Astrocyte of the hippocampus (primary cell): ENCODE measurements at places on chromosomes 1 and 21.

- no peak for DNase-seq
These were observed 127.4 kb downstream of the HMCN1 start for GRCh38 chr1:185861630-185862029.

DNA sequence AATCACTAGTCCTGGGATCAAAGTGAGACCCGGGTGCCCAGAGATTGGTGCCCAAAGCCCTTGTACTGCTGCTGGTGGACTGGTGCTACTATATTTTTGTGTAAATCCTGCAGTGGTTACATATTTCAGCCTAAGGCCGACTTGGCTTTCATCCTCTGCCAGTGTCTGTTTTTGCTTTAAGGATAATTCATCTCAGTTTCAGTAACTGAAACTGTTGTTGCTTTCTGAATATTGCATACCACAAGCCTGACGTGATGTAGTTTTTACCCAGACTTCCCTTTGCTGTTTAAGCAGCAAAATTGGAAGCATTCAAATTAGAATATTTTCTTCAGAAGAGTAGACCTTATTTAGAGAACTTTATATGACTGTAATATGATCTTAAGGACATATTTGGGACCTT lies 341.8 kb downstream of the RYR2 start:
- no peak for DNase-seq

DNA sequence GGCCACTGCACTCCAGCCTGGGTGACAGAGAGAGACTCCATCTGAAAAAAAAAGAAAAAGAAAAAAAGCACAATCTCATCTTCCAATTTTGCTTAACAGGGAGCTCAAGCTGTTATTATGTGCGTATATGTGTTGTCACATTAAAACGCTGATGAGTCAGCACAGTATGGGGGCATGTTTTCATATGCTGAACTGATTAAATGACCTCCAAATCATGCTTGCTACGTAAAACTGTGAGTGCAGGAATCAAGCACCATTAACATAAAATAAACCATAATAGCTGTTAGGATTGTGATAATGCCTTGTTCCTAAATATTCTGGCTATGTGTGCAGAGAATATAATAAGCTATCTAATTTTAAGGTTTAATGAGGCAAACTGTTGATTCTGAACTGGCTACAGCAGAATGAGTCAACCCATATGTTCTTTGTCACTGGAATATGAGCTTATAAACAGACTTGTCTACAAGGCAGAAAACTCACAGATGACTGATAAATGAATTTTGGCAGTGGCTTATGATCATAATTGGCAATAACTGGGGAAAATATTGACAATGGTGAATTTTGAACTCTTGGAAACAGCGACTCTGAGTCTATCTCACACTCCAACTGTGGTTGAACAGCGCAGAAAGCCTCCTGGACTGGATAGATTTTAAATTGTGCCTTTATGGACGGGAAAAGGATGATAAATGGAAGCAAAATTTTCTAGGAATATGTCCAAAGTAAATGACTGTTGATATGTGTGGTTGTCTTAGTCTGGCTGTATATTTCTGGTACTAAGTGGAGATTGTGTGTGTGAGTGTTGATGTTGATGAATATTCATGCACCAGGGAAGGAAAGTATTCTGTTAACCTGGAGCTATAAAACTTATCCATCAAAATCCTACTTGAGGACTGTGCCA lies 75.5 kb downstream of the VCAM1 start:
- peak; percentile 21 for DNase-seq

DNA sequence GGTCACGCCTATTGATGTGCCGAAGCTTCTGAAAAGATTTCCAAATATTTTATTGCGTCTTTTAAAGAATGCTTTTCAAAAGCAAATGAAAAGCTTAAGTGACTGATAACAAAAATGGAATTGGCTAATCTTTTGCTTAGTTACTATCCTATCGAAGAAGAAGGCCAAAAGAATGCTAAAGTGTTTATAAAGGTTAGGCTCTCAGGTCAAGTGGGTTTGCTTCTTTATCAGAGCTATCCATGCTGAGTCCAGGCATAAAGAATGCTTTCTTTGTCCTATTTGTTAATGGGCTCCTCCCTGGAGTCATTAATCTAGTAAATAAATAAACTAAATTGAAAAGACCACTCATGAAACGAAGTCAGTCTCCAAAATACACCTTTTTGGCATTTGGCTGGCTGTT lies 133.4 kb upstream of the LYPLAL1 start:
- no peak for DNase-seq

DNA sequence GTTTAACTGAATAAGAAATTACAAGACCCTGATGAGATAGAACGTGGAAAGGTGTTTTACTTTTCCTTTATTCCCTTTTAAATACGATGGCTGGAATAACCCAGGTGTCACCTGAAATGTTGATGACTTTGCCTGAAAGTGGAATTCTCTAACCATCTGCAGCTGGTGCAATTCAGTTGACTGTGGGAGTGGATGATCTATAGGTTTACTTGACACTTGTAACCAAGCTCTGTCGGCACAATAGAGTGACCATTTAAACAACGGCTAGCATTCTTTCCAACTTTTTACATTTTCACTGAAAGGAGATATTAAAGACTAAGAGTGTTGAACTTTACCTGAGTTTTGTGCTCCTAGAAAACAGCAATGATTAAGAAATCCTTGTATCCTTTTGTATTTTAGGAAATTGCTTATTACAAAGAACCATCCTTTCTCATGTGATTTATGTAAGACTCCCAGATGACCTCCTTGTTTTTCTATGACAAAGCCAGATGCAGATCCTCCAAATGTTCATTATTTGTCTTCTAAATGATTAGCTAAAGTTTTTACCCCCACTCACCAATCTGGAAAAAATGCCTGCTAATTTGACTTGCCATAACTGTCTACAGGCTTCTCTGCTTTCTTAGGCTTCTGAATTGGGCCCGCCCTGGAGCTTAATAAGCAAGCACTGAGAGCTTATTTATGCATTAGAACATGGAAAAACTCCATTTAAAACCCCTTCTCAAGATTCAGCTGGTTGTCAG lies 129.5 kb upstream of the LRRC7 start:
- DNase-seq = no peak

DNA sequence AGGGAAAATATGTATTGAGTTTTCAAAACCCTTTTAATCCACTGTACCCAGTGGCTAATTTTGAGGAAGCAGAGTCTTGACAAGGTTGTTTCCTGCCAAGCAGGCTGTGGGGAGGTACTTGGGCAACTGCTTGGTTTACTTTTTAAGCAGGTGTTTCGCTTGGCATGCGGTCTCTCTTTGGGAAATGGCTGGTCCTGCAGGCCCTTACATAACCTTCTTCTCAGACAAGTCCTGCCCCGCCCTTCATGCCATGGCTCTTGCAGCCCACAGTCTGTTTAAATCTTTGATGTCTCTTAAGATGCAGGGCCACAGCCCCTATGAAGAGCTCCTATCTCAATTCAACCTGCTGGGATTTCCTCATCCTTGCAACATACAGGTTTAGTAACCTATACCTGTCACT lies 36.0 kb upstream of the ABCD3 start:
- DNase-seq = no peak

DNA sequence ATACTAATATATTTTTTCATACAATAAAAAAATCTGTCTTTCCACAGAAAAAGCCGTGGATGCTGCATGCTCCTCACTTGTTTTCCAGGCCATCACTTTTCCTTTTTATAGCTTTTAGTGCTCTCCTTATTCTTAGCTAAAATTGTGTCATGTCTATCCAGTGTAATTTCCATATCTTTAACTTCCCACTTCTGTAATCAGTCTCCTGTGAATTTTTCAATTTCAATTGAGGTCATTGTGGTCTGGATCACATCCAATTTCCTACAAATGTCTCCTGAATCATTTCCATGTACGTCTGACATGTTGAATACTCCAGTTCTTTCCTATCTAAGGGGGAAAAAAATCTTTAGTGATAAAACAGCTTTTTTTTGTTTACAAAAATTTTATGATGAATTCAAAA lies 838.2 kb upstream of the B3GALT2 start:
- DNase-seq = peak; percentile 93

DNA sequence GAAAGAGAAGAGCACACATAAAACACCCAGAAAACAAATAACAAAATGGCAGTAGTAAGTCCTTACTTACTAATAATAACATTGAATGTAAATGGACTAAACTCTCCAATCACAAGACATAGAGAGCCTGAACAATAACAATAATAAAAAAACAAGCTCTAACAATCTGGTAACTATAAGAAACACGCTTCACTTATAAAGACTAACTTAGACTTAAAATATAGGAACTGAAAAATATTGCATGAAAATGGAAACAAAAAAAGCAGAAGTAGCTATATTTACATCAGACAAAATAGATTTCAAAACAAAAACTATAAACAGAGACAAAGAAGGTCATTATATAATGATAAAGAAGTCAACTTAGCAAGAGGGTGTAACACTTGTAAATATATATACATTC lies 83.1 kb upstream of the LYPLAL1 start:
- DNase-seq = no peak

GRCh38 chr1:203084588-203085527 lies 954 bp downstream of the MYOG start:
- DNase-seq = no peak

GRCh38 chr21:32424674-32425073 lies 12.2 kb downstream of the EVA1C start:
- DNase-seq = no peak

- no peak for DNase-seq
These were observed 72.0 kb upstream of the GORAB start for GRCh38 chr1:170460001-170460400.

- DNase-seq = no peak
These were observed 57.8 kb downstream of the EDARADD start for GRCh38 chr1:236451796-236452373.

GRCh38 chr1:90048043-90048442 lies 53.1 kb downstream of the ZNF326 start:
- no peak for DNase-seq

DNA sequence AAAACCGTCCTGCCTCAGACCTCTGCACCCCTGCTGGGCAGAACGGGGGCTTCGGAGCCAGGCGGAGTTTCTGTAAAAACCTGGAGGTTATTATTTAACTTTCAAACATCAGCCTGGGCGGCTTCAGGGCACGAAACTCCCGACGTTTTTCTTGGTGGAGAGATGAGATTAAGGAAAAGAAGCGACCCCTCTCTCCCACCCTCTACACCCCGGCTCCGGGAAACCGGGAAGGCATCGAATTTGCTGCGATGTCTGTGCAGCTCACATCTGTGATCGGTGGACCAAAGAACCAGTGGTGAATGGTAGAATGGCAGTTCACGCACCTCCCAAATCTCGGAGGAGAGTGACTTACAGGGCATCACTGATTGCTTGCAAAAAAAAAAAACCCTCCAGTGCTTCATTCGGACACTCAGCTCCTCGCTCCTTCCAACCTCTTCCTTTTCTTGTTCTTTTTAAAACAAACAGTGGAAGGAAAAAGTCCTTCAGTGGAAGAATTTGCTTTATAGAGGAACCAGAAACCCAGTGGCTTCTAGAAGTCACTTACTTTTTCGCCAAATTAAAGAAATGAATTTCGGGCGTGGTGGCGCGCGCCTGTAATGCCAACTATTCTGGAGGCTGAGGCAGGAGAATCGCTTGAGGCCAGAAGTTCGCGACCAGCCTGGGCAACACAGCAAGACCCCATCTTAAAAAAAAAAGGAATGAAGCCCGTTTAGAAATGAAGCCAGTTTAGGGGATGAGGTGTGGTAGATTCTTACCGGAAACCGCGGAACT lies 884 bp downstream of the PHACTR4 start:
- DNase-seq = peak; percentile 58

GRCh38 chr1:113734357-113735055 lies 24.8 kb downstream of the PHTF1 start:
- DNase-seq = no peak

DNA sequence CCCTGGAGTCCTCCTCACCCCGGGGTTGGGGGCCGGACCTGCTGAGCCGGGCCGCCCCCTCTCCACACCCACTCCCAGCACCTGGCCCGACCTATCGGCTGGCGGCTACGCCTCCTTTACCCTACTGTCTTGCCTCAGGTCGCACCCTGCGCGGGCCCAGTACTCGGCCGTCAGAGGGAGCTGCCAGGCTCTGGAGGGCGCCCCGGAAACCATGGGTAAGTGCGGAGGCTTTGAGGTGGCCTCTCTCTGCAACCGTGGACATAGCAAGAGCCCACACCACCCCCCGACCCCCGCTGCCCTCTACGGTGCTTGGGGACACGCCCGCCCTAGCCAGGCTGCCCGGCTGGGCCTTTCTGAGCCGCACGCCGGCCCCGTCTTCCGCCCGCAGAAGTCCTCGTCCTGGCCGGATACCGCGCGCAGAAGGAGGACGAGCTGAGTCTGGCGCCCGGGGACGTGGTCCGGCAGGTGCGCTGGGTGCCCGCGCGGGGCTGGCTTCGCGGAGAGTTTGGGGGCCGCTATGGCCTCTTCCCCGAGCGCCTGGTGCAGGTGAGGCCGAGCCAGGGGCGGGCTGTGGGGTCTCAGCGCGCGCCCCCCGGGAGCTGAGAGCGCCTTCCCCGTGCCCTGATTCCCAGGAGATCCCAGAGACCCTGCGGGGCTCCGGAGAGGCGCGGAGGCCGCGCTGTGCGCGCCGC lies at the start of gene SH3D21:
Gene SH3D21, plus strand, starts transcription at position 159 of the 692 bp plus-strand sequence. Its CDS starts 53 bp downstream, at position 212.
- DNase-seq = peak; percentile 48

GRCh38 chr1:55275151-55275748 lies 60.1 kb upstream of the USP24 start:
- peak; percentile 63 for DNase-seq

DNA sequence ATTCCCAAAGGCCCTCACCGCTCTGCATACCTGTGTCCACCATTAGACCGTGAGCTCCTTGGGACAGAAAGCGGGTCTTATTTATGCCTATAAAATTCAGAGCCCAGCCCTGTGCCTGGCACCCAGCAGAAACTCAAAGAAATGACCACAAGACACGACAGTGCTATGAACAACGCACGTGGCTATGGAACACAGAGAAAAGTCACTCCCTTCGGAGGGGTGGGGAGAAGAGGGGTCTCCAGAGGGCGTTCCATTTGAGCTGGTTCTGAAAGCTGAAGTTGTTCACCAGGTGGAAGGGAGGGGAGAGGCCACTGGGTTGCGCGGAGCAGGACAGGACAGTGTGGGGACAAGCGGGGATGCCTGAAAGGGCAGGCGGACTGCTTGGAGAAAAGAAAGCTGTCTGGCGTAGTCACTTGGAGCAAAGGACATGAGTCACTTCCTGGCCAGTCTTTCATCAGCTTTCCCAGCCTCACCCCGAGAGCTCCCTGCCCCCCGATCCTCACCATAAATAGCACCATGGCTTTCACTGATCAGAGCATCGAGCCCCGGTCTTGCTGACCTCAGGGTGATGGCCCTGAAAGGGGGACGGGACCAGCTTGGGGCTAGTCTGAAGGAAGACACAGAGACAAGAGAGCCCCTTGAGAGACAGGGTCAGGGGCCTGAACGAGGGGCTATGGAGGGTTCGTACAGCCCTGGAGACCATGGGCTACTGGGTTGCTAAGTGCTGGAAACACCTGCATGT lies 28.5 kb downstream of the ECE1 start:
- peak; percentile 91 for DNase-seq

GRCh38 chr1:159866905-159867663 lies 4.6 kb upstream of the VSIG8 start:
- DNase-seq = no peak

GRCh38 chr1:207581496-207582153 lies 63.3 kb upstream of the CR1L start:
- peak; percentile 1 for DNase-seq

DNA sequence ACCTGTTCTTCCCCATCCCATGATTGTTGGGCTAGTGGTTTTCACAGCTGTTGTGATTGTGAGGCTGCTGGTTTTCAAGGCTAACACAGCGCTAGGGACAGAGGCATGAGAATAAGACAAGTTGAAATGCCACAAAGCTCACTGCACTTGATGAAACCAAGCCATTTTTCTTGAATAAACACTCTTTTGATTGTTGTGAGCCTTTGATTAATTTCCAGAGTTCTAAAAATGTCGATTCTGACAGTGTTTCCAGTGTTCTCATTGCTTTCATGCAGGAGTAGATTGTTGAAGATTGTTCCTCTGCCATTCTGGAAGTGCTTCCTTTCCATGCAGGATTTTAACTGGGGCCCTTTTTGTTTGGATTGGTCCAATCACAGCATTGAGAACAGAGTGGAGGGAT lies 134.9 kb upstream of the GRIK3 start:
- DNase-seq = no peak
